ENCODE measurements at places on chromosomes 5 and 9. TPM values are rescaled to one million over a fixed set of nuclear protein-coding genes. Genes with fewer than 3 reads are reported as not detected.

The ADRA1B gene
- total RNA-seq, result 0.74 TPM

DNA sequence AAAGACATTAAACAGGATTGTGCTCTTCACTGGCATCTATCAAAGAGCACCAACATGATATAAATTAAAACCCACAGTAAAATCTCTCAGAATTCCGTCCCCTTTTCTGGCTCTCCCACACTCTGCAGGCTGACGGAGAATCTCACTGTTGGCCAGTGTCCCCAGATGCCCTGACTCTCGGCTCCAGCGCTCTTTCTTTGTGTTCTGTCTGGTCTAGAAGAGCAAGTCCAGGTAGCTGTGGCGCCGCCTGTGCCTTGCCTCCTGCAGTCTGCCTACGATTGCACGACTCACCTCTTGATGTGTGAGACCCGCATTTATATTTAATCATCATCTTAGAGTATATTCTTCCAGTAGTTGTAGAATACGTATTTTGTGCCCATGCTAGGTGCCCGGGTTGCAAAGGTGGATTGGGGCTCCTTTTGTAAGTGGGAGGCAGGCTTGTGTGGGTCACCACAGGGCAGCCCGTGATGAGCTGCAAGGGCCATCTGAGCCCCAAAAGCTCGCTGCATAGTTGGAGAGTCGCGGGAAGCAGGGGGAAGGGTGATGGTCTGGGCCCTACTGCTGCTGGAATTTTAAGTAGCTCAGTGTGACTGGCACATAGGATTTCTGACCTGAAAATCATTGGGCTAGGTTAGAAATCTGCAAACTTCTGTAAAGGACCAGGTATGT is 55.6 kb downstream of the EHMT1 start:
- DNase-seq, result no peak

The NR4A3 gene
- 0.64 TPM for total RNA-seq

The FOXD4L5 gene
- total RNA-seq, result not detected

DNA sequence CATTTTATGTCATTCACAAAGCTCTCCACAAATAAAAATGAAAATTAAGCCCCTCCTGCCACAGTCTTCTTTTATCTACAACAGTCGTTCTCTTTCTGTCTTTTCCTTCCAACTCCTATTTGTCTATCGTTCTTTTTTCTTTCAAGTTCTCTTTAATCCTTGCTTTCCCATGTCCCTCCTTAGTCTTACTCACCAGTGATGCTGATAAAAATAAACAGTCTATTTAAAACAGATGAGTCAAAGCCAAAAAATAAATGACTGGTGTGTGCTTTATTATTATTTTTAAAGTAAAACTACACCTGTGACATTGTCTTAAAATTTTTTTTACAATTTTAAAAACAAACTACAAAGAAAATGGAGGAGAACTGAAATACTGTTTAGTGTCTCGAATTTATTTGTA is 137.1 kb upstream of the TMEM161B start:
- DNase-seq, result no peak

DNA sequence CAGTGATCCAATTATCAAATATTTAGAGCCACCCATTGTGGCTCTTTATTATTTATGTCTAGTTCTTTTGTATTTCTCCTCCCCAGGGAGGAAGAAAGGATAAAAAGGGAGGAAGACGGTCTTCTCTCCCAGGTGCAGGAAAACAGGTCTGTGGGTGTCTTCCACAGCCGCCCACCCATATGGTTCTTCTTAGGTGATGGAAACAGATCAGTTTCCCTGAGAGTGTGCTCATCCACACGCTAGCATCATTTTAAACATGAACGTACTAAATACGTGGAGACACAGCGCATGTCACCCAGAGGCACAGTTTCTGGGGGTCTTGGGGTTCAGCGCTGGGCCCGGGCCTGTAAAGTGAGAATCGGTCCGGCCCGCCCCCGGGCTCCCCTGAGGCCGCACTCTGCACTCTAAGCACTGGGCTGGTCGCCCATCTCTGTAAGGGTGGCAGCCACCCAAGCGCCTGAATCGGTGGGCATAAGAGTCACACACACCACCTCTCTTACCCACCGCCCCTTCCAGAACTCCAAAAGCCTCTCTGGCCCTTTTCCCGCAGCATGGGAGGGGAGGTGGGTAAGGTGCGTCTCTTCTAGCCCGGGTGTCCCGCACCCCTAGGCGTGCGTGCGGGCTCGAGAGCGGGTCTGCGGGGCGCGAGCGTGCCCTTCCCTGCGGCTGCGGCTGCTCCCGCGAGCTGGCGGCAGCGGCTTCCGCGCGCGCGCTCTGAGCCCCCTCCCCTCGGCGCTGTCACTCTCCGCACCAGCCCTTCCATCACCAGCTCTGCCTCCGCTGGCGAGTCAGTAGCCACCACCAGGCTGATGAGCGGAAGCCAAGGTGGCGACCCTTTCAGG is 1.3 kb downstream of the PTCH1 start:
- DNase-seq, result no peak

The C8G gene
- total RNA-seq, result not detected

- DNase-seq, result no peak
Observed at GRCh38 chr9:129351642-129352145, 173.6 kb upstream of the IER5L start.

DNA sequence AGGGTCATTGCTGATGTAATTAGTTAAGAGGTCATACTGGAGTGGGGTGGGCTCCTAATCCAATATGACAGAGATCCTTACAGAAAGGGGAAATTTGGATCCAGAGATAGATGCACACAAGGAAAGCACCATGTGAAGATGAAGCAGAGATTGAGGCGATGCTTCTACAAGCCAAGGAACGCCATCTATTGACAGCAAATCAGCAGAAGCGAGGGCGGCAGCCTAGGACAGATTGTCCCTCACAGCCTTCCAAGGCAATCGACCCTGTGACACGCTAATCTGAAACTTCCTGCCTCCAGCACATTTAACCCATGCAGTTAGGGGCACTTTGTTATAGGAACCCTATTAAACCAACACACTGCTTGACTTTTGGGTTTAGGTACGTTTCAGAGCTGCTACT is 285.1 kb upstream of the DAP start:
- DNase-seq, result no peak

- no peak for DNase-seq
Observed at GRCh38 chr9:89179540-89179894, 899 bp upstream of the SHC3 start.

- DNase-seq, result no peak
Observed at GRCh38 chr5:95382801-95383200, 8.4 kb upstream of the FAM81B start.

Measured in prostate gland (tissue), 2 donors.